ENCODE measurements at places on chromosomes 3 and 15. TPM values are rescaled to one million over a fixed set of nuclear protein-coding genes. Genes with fewer than 3 reads are reported as not detected.

GRCh38 chr15:72737061-72737460 is 46.5 kb downstream of the ADPGK start:
- peaks cover 25% of the 10 kb centered on the region for H3K36me3 ChIP-seq
- H3K4me1 ChIP-seq: no peaks in the 10 kb centered on the region
- no peak overlapping the region for H3K27ac ChIP-seq
- no peak overlapping the region for H3K4me3 ChIP-seq

- no peak overlapping the region for H3K27ac ChIP-seq
- H3K4me1 ChIP-seq: peaks cover 9% of the 10 kb centered on the region
- DNase-seq: no peak
- no peaks in the 10 kb centered on the region for H3K36me3 ChIP-seq
- no peak overlapping the region for H3K4me3 ChIP-seq
These were observed 37.7 kb upstream of the FRMD4B start for GRCh38 chr3:69423463-69424155.

DNA sequence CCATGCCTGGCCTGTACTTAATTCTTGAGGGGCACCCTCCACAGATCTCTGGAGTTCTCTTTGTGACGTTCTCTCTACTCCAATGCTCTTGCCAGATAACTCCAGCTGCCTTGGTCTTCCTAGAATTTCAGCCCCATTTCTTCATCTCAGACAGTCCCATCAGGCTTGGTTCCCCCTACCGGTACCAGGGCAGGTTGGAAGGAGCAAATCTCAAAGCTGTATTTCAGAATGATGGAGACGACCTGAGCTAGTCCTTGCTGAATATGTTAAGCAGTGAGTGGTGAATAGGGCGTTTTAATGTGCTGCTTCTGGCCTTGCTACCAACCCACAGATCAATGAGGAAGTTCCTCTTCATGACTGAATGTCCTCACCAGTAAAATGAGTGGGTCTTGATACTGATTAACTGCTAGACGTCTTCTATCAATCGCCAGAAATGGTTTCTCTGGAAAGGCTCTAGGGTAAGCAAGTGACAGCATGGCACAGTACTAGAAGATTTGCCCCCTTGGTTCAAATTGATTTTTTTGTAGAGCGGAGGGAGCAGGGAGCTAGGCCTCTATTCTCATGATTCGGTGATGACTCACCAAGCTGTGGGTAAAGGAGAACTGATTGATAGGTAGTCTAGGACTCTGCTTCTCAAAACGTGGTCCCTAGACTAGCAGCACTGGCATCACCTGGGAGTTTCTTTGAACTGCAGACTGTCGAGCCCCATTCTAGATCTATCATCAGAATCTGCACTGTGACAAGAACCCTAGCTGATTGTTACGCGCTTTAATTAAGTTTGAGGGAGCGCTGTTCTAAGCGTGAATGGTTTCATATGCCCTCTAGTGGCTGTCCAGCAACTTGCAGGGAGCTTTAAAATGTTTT is 67.8 kb downstream of the UBP1 start:
- H3K27me3 ChIP-seq: no peaks in the 10 kb centered on the region
- no peaks in the 10 kb centered on the region for H3K36me3 ChIP-seq
- no peak overlapping the region for H3K27ac ChIP-seq
- H3K4me1 ChIP-seq: no peaks in the 10 kb centered on the region
- H3K4me3 ChIP-seq: no peak overlapping the region

DNA sequence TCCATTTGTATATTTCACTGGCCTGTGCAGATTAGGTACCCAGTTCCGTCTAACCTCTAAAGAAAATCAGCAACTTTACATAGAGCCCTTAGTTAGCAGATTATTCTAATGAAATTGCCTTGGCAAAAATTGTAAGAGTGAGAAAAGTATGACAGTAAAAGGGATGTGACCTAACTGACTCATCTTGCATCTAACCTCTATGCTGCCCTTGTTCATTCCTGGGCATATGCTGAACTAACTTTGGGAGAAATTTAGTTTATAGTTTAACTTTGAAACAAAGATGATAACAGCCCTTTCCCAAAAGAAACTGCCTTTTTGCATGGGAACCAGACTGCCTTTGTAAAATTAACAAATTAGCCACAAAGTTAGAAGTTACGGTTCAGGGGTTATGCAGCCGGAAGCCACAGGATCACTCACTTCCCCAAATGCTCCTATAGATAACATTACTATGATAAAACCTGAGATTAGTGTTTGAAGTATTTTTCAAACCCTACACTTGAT is 839.8 kb upstream of the ALCAM start:
- no peak overlapping the region for H3K4me3 ChIP-seq
- no peaks in the 10 kb centered on the region for H3K27me3 ChIP-seq
- DNase-seq: no peak
- H3K4me1 ChIP-seq: no peaks in the 10 kb centered on the region
- H3K27ac ChIP-seq: no peak overlapping the region
- no peaks in the 10 kb centered on the region for H3K36me3 ChIP-seq

Gene CHSY1
- total RNA-seq: 16.1 TPM

Gene RTP1
- not detected for total RNA-seq

Gene MAGI1
- 41.7 TPM for total RNA-seq

- H3K4me3 ChIP-seq: no peak overlapping the region
- H3K27me3 ChIP-seq: no peaks in the 10 kb centered on the region
- H3K4me1 ChIP-seq: peaks cover 17% of the 10 kb centered on the region
- peak overlapping the region; percentile 25 for H3K27ac ChIP-seq
These were observed 38.5 kb upstream of the XCR1 start for GRCh38 chr3:46065750-46066256.

GRCh38 chr3:168589376-168589775 is 493.7 kb upstream of the GOLIM4 start:
- DNase-seq: no peak
- H3K27ac ChIP-seq: no peak overlapping the region
- H3K27me3 ChIP-seq: peaks cover 5% of the 10 kb centered on the region
- no peaks in the 10 kb centered on the region for H3K4me1 ChIP-seq
- H3K4me3 ChIP-seq: no peak overlapping the region

Gene GRM2
- total RNA-seq: 0.41 TPM

DNA sequence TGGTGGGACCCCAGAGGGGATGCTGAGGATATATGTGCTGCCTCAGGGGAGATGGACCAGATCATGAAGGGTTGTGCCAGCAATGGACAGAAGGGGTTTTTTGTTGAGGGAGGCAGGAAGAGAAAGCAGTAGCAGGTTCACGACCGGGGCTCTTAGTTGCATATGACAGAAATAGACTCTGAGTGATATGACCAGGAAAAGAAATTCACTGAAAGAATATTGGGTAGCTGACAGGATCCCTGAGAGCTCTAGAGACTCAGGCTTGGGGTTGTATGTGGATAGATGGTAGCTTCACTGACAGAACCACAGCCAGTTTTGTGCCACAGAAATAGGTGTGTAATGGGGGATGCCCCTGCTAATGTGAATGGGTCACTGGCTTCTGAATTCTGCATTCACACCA is 241.6 kb downstream of the ZNF621 start:
- H3K36me3 ChIP-seq: no peaks in the 10 kb centered on the region
- peaks cover 20% of the 10 kb centered on the region for H3K4me1 ChIP-seq
- no peak overlapping the region for H3K27ac ChIP-seq

Gene TRIM42
- total RNA-seq: not detected

DNA sequence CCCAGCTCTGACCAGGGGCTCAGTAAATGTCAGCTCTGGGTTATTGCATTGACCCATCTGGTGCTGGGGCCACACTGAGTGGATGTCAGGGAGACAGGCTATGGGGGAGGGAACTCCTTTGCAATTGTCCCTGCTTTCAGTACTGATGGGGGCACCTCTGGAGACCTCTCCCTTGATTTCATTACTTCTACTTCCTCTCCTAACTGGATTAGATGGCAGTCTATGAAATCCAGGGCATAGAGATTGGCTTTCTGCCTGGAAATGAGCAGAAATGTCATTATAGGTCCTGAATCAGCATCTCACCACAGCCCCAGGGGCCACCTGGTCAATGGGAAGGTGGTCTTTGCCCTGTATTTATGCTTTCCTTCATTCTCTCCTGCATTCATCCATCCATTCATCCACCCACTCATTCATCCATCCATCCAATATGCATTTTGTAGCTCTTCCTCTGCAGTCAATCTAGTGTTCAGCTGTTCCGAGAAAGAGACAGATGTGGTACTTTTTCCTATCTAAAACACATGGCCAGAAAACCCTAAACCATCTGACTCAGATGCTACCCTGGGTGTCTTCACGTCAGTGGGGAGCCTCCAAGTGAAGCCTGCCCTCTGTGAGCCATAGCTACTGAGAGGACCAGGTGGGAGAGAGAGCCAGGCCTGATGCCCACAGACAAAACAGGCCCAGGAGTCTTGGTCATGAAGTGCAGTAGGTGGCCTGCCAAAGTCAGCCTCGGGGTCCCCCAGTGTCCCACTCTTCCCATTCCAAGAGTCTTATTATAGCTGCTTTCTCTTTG is 57.1 kb downstream of the CCDC33 start:
- peaks cover 9% of the 10 kb centered on the region for H3K27me3 ChIP-seq
- H3K4me3 ChIP-seq: no peak overlapping the region
- H3K27ac ChIP-seq: no peak overlapping the region
- no peak for DNase-seq

Gene UNC13C
- total RNA-seq: 0.85 TPM

- DNase-seq: no peak
- peak overlapping the region; percentile 33 for H3K27ac ChIP-seq
- no peak overlapping the region for H3K4me3 ChIP-seq
- H3K27me3 ChIP-seq: no peaks in the 10 kb centered on the region
These were observed 196.8 kb downstream of the PLCL2 start for GRCh38 chr3:17081520-17081919.

GRCh38 chr15:31128919-31129768 is 27.6 kb upstream of the TRPM1 start:
- no peaks in the 10 kb centered on the region for H3K36me3 ChIP-seq
- H3K27me3 ChIP-seq: no peaks in the 10 kb centered on the region
- H3K27ac ChIP-seq: no peak overlapping the region
- H3K4me3 ChIP-seq: no peak overlapping the region
- peaks cover 8% of the 10 kb centered on the region for H3K4me1 ChIP-seq

DNA sequence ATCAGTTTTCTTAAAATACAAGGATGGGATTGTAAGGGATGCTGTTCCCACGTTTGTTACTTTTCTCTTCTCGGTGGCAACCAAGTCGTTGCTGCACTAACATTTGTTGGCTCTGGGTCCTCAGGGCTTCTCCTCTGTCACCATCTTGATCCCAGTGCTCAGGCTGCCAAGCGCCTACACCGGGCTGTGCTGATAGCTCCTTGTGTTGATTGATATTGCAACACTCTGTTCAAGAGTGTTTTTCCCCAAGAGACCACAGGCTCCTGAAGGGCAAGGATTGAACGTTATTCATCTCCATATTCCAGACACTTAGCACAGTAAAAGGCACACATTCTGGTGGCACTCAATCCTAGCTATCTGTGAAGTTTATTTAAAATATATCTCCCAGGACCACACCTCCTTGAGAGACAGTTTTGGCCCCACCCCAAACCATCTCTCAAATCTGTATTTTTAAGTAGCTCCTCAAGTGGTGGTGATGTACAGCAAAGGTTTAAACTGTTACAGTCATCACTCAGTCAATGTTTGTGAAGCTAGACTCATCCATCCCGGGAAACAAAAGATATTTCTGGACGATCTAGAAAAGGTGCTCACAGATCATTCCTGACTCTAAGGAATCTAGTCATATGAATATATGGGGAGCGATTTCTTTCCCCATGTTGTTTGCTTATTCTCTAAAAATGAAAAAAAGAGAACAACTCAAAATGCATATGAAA is 38.5 kb upstream of the FOXP1 start:
- no peaks in the 10 kb centered on the region for H3K4me1 ChIP-seq
- no peaks in the 10 kb centered on the region for H3K27me3 ChIP-seq
- no peak overlapping the region for H3K4me3 ChIP-seq
- H3K36me3 ChIP-seq: no peaks in the 10 kb centered on the region

DNA sequence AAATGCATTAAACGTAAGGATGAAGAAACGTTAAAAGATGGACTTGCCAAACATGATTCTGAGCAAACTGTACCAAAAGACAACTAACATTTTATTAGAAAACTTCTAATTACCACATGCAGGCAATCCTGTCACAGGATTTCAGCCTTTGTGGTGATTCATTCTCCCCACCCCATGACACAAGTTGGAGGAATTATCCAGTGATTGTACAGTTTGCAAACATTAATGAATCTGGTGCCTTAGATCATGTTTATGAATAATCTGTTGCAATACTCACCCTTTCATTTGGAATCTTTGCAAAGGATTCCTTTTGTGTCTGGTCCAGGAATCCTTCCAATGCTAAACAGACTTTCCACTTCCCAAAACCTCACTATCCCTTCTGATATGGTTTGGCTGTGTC is 23.3 kb upstream of the ERC2 start:
- H3K4me3 ChIP-seq: no peak overlapping the region
- peaks cover 8% of the 10 kb centered on the region for H3K27me3 ChIP-seq
- H3K36me3 ChIP-seq: no peaks in the 10 kb centered on the region
- H3K27ac ChIP-seq: no peak overlapping the region
- H3K4me1 ChIP-seq: no peaks in the 10 kb centered on the region

DNA sequence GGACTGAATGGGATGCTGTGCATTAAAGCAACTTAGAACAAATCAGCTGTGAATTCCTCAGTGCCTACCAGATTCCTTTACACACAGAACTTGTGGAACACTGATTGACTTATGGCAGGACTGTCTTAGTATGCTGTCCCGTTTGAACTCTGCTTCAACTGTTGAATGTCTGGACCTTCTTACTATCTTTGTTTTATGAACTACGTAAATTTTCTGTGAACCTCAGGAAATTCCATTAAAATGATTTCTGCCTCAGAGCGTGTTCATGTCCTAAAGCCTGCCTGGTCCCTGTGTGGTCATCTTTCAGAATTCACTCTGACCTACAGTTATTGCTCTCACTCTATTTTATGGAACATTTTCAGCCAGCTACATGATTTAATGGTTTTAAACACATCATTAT is 29.4 kb upstream of the FBN1 start:
- no peak overlapping the region for H3K4me3 ChIP-seq
- H3K27me3 ChIP-seq: no peaks in the 10 kb centered on the region
- H3K27ac ChIP-seq: no peak overlapping the region
- DNase-seq: no peak

DNA sequence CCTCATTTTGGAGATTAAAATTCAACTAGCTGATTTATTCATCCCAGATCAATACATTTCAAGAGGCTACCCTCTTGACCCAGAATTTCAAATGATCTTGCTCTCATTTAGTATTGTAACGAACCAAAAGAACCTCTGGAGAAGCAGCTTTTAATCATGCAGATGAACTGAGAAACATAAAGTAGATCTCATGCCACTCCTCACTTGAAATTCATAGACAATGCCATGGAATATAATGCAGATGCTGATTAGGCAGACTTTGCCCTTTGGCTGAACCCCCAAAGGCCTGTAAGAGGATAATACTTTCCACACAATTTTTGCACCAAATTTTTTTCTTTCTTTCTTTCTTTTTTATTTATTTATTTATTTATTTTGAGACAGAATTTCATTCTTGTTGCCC is 358.3 kb downstream of the NEK10 start:
- no peak overlapping the region for H3K4me3 ChIP-seq
- H3K36me3 ChIP-seq: no peaks in the 10 kb centered on the region
- H3K27me3 ChIP-seq: no peaks in the 10 kb centered on the region
- DNase-seq: no peak
- H3K4me1 ChIP-seq: no peaks in the 10 kb centered on the region

Gene CLDN11
- total RNA-seq: 2.0 TPM

GRCh38 chr3:15055019-15055557 is 10.0 kb downstream of the MRPS25 start:
- H3K4me3 ChIP-seq: no peak overlapping the region
- H3K27me3 ChIP-seq: no peaks in the 10 kb centered on the region
- no peak for DNase-seq
- H3K36me3 ChIP-seq: no peaks in the 10 kb centered on the region

GRCh38 chr3:150433347-150433746 is 25.2 kb downstream of the TSC22D2 start:
- H3K27me3 ChIP-seq: no peaks in the 10 kb centered on the region
- no peaks in the 10 kb centered on the region for H3K36me3 ChIP-seq
- H3K4me3 ChIP-seq: no peak overlapping the region
- H3K4me1 ChIP-seq: peaks cover 41% of the 10 kb centered on the region

Gene ATOSA
- total RNA-seq: 32.7 TPM
